Effector CD8-positive, alpha-beta T cell (primary cell): ENCODE measurements at places on chromosomes 2 and 18.

GRCh38 chr18:78245451-78245850 lies 734.2 kb upstream of the SALL3 start:
- DNase-seq = no peak

DNA sequence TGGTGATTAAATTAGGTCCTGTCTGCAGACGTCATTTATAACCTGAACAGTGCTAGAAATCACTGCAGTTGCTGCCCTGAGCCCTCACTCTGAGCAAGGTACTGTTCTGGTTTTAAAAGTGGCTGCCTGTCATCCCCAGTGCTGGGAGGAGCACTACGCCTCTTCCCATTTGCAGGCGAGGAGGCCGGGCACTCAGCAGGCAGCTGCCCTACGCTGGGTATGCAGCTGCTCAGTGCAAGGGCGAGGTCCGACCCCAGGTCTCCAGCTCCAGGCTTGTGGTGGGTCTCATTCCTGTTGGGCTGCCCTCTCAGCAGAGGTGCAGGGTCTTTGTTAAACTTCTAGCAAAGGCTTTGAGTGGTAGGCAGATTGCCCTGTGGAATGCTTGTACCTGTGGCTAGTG lies 15.7 kb downstream of the CNDP2 start:
- no peak for DNase-seq

- no peak for DNase-seq
Observed at GRCh38 chr2:241612156-241613016, 24.6 kb downstream of the THAP4 start.

- no peak for DNase-seq
Observed at GRCh38 chr2:23289671-23290070, 95.3 kb upstream of the KLHL29 start.

- no peak for DNase-seq
Observed at GRCh38 chr2:207546822-207547221, 17.1 kb downstream of the CREB1 start.

DNA sequence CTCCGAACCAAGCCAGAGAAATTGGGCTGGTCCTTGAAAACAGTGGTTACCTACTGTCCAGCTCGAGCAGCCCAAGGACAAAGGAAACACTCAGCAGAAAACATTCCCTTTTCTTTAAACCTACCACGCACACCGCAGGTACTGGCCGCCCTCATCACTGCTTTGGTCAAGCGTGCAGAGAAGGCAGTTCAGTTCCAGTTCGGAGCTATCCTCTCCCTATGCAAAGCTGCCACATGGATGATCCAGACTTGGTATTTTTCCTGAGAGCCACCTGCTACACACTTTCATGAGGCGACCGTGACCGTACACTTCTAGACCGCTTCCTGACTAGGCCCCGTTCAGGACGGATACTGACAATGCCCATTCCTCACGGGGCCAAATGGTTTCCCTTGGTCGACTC lies 4.3 kb upstream of the POLR2D start:
- no peak for DNase-seq

- no peak for DNase-seq
Observed at GRCh38 chr2:98507461-98507860, 62.8 kb downstream of the INPP4A start.

DNA sequence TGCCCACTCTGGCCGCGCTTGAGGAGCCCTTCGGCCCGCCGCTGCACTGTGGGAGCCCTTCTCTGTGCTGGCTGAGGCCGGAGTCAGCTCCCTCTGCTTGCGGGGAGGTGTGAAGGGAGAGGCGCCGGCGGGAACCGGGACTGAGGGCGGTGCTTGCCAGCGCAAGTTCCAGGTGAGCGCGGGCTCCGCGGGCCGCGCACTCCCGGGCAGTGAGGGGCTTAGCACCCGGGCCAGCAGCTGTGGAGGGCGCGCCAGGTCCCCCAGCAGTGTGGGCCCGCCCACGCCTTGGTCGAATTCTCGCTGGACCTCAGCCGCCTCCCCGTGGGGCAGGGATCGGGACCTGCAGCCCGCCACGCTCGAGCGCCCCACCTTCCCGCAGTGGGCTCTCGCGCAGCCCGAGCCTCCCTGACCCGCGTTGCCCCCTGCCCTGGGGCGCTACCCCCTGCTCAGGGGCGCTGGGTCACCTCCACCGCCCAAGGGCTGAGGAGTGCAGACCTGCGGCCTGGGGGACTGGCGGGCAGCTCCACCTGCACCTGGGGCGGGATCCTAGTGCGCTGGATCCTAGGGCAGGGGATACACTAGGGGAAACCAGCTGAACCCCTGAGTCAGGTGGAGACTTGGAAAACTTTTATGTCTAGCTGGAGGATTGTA lies 97.3 kb downstream of the CD8B2 start:
- no peak for DNase-seq

GRCh38 chr18:32048507-32049091 lies 30.0 kb downstream of the RNF125 start:
- DNase-seq = no peak

DNA sequence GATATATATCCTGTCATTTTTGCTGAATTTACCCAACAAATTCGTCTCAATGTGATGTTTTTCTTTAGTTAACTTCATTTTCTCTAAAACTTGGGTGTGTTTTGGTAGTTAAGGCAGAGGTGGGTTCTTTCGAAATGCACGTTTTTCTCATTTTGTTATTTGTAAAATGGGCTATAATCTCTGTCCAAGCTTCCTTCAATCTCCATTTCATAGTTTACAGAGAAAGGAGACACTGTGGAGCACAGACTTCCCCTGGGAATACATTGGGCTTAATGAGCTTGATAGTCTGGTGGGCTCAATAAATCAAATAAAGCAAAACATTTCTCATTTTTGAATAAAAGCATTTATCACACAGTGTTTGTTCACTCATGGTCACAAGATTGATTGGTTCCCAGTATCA lies 145.1 kb downstream of the AGPS start:
- DNase-seq = no peak

DNA sequence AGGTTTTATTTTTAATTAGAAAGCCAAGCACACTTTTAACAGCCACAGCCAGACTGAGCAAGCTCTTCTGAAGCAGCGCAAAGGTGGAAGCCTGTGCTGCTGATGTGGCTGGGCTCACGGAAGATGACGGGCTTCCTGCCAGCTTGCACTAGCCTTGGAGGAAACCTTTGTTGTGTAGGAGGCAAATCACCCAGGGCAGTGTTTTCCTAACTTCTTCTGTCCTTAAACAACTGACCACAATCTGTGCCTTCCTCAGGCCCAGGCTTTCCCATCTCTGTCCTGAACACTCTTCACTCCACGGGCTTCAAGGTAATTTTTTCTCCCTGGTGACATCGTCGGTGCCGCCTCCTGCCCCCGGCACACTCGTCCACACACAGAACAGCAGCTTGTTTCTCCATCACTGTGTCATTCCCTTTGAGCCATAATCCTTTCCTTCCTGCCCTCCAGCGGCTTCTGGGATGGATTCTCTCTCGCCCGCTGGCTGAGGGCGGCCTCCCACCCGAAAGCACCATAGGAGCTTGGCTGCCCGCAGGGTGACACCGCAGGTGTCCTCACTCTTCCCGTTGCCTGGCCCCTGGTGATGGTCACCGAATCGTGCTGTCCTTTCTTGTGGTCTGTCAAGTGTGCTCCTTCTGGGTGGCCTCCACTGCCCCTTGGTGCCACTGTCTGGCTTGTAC lies 31.1 kb upstream of the INHBB start:
- DNase-seq = no peak

GRCh38 chr18:53937037-53937436 lies 287.4 kb downstream of the MBD2 start:
- DNase-seq = no peak

DNA sequence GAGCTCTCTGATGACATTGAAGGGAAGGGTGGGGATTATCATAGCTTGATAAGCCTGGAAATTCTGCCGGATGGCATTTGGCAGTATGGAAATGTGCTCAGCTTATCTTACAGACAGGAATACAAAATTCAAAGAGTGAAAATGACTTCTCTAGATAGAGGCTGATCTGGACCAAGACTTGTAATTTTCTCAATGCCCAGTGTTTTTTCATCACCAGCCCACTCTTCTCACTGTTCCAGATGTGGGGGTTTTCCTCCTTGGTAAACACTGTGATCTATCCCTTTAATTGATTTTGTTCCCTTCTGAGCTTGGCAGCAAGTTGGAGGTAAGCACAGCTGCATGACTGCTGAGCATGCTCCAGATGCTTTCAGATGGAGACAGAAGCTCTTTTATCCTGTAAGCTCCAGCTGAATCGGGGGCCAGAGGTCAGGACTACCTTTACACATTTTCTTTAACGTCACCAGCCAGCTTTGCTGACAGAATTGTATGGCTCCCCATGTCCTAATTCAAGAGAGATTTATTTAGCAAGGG lies 287.4 kb upstream of the TCF4 start:
- no peak for DNase-seq

GRCh38 chr18:32598144-32598543 lies 127.5 kb upstream of the GAREM1 start:
- no peak for DNase-seq

GRCh38 chr18:79493211-79493800 lies 97.6 kb downstream of the NFATC1 start:
- no peak for DNase-seq
